ENCODE measurements at places on chromosomes 5 and 9. TPM values are rescaled to one million over a fixed set of nuclear protein-coding genes. Genes with fewer than 3 reads are reported as not detected.

LURAP1L gene
- total RNA-seq = 49.0 TPM

PDZD2 gene
- 0.97 TPM for total RNA-seq

TRIM7 gene
- total RNA-seq = 2.2 TPM

SPACA9 gene
- total RNA-seq = 2.2 TPM

TUSC1 gene
- 12.2 TPM for total RNA-seq

IL3 gene
- not detected for total RNA-seq

CATSPER3 gene
- not detected for total RNA-seq

BARX1 gene
- total RNA-seq = not detected

KLHL9 gene
- total RNA-seq = 57.9 TPM

GMCL2 gene
- total RNA-seq = not detected

NDFIP1 gene
- 124 TPM for total RNA-seq

CAVIN4 gene
- 1.3 TPM for total RNA-seq

SPATA31C1 gene
- not detected for total RNA-seq

SERF1A gene
- 8.7 TPM for total RNA-seq

KCNV2 gene
- not detected for total RNA-seq

SMIM32 gene
- not detected for total RNA-seq

GABBR2 gene
- under 0.01 TPM for total RNA-seq

IFNA14 gene
- total RNA-seq = not detected

SIL1 gene
- 57.0 TPM for total RNA-seq

ZNF483 gene
- total RNA-seq = 5.6 TPM

EIF4EBP3 gene
- total RNA-seq = 0.86 TPM

C9orf50 gene
- not detected for total RNA-seq

LRSAM1 gene
- total RNA-seq = 20.0 TPM

TLX3 gene
- total RNA-seq = not detected
